ENCODE measurements at places on chromosomes 4 and X.

DNA sequence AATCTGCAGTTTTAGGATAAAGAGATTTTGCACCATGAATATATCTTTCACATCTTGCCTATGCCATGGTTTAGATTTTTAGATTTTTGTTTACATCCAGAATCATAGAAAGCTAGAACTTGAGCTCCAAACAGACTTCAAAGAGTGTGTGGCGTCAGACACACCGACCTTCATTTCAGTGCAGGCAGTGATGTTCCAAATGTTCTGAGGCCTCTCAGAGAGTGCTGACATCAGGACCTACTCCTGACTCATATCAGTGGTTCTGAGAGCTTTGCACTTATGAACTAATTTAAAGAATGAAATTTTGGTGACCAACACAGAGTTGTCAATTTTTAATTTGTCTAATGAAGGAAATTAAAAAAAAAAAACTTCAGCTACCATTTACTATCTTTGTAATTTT, 18.3 kb downstream of the CXCR3 start:
- DNase-seq: no peak

- DNase-seq: no peak
These were observed 9.3 kb downstream of the PRDM8 start for GRCh38 chr4:80206521-80207171.

DNA sequence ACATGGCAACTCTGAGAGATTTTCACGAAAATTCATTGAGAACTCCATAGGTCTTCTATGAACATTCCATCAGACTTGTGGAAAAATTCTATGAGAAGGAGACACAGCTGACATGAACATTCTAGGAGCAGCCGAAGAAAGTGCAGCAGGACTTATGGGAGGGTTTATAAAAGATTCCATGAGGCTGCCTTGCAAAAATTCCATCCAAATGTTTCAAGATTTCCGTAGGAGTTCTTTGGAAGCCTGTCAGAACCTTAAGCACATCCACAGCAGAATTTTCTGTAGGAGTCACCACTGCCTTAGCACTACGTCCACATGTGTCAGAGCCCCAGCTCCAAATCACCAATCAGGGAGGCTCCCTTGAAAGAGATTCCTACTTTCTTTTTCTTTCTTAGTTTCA, 67.0 kb upstream of the MSX1 start:
- DNase-seq: no peak

GRCh38 chr4:154313004-154313585, 178.5 kb downstream of the DCHS2 start:
- no peak for DNase-seq

GRCh38 chr4:32689518-32689917, 1969.3 kb downstream of the PCDH7 start:
- no peak for DNase-seq

Measured in GM13976 (cell line).